Activated CD4-positive, alpha-beta T cell treated with anti-CD3 and anti-CD28 coated beads, Interleukin-2, amount 10 ng/mL, durations not matched to agents 7 days and 5 days (primary cell): ENCODE measurements at places on chromosomes 1 and 21. TPM values are rescaled to one million over a fixed set of nuclear protein-coding genes. Genes with fewer than 3 reads are reported as not detected.

DNA sequence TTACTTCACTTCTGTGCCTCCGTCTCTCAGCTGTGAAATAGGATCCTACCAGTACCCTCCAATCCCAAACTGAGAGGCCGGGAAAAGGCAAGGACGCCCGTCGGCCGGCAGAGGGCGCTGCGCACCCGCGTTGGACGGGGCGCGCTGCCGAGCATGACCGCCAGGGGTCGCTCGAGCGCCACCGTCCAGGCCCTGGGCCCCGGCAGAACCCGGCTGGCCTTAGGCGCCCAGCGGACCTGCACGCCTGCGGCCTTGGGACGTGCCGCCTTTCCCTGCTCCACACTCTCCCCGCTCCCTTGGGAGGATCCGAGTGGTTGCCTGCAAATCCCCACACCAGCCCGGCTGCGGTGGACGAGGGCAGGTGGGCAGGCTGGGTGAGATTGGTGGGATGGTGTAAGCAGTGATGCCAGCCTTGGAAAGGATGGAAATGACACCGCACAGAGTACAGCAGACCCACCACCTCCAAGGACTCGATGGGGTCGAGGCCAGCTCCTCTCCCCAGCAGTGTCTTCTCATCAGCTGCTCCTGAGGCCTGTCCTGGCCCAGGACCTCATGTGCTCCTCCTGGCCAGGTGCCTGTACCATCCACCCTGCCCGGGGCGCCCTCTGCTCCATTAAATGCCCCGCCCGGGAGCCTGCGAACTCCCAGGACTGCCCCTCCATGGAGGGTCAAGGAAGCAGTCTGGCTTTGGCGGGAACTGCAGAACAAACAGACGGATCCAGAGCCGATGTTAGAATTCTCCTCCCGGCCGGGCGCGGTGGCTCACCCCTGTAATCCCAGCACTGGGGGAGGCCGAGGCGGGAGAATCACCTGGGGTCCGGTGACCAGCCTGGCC lies 47.4 kb upstream of the LBR start:
- DNase-seq = peak; percentile 56

DNA sequence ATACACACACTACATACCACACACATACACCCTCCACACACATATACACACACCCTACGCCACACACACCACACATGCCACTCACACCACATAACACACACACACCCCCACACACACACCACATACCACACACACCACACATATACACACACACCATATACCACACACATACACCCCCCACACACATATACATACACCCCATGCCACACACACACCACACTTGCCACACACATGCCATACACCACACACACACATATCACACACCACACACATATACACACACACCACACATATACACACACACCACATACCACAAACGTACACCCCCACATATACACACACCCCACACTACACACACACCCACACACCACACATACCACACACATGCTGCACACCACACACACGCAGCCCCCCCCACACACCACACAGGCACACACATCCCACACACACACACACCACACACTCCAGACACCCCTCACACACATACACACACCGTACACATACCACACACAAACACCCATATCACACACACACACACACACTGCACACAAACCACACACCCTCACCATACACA lies 76.7 kb upstream of the TMPRSS2 start:
- no peak for DNase-seq

The KRTAP23-1 gene
- not detected for total RNA-seq

The CLDN8 gene
- not detected for total RNA-seq

- DNase-seq = peak; percentile 12
Observed at GRCh38 chr1:58324558-58324957, 222.0 kb downstream of the OMA1 start.

DNA sequence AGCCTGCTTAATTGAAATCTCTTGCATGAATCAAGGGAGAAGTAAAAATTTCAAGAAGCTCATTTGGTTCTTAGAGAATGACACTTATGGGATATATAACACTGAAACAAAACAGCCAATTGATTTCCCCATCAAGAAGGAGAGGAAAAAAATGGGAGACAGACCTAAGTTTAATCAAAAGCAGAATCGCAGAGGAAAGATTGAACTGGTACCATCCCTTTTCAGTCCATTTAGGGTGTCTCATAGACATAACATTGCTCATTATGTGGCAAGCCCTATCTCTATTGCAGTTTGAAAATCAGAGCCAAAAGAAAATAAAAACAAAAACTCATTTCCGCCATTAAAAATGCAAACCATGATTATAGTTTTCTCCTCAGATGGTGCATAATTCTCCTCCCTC lies 119.6 kb downstream of the AK5 start:
- no peak for DNase-seq

DNA sequence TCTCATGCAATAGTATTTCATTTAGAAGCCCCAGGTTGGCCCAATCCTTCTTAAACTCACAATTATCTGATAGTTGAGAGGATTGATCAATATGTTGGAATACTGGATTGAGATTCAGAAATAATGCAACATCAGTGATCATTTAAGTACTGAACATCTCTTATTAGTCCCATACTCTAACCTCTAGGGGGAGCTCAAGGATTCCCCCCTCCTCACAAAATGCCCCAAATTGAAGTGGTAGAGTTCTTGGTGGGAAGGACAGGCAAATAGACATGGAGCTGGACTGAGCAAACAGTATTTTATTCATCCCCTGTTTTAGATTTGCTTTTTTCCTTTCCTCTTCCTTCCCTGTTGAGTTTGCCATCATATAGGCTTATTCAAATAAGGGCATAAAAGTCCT lies 62.8 kb downstream of the NGF start:
- DNase-seq = no peak

- DNase-seq = no peak
Observed at GRCh38 chr21:26140164-26140579, 30.4 kb downstream of the APP start.

- DNase-seq = no peak
Observed at GRCh38 chr1:15023205-15023604, 130.3 kb upstream of the TMEM51 start.

- DNase-seq = no peak
Observed at GRCh38 chr1:5971471-5972197, 20.6 kb downstream of the NPHP4 start.

GRCh38 chr1:157407917-157408525 lies 144.3 kb downstream of the FCRL5 start:
- DNase-seq = no peak

DNA sequence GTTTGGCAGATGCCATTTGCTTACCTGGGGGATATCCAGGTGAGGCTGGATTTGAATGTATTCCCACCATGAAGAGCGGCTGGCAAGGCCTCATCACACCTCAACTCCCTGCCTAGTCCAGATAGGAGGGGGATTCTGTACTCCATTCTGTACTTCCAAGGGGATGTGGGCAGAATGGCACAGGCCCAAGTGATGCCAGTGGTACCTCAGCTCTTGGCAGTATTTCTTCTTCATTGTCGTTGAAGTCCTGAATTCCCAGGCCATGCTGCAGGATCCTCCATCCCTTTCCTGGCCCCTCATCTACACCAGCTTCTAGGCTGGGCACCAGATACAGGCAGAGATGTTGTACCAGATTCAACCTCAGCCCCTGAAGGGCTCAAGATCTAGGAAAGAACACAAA lies 47.9 kb downstream of the KLHDC7A start:
- DNase-seq = no peak

The OR2L5 gene
- not detected for total RNA-seq

The RASAL2 gene
- not detected for total RNA-seq

The KRTAP10-1 gene
- not detected for total RNA-seq

DNA sequence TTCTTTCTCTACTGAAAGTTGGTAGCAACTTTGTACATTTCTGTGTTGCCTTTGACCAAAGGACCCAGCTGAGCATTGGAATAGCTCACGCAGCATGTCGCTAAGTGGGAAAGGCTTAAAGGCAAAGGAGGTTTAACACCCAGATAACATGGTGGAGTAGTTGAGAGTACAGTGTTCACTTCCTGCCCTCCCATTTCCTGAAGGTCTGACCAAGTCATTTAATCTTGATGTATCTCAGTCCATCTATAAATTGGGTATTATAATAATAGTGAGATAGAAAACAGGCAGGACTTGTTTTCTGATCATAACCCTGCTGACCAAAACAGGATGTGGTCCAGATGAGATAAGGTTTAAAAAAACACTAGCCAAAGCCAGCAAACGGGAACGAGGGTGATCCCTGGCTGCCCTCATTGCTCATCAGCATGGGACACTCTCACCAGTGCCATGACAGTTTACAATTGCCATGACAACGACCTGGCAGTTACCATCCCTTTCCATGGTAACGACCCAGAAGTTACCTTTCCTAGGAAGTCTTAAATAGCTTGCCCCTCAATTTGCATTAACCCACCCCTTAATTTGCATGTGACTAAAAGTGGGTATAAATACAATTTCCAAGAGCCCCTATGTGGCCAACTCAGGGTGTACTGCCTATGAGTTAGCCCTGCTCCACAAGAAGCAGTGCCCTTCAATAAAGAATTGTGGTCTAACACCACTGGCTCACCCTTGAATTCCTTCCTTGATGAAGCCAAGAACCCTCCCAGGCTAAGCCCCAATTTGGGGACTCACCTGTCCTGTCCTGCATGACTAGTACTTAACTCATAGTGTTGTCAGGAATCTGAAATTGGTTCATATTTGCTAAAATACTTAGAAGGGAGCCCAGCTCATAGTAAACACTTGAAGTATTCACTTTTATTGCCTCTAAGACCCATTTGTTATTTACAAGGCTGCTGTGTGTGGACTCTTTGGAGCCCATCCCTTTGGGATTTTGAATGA lies 28.4 kb upstream of the FHAD1 start:
- no peak for DNase-seq

The MIB2 gene
- 40.0 TPM for total RNA-seq

The TMPRSS15 gene
- total RNA-seq = not detected

DNA sequence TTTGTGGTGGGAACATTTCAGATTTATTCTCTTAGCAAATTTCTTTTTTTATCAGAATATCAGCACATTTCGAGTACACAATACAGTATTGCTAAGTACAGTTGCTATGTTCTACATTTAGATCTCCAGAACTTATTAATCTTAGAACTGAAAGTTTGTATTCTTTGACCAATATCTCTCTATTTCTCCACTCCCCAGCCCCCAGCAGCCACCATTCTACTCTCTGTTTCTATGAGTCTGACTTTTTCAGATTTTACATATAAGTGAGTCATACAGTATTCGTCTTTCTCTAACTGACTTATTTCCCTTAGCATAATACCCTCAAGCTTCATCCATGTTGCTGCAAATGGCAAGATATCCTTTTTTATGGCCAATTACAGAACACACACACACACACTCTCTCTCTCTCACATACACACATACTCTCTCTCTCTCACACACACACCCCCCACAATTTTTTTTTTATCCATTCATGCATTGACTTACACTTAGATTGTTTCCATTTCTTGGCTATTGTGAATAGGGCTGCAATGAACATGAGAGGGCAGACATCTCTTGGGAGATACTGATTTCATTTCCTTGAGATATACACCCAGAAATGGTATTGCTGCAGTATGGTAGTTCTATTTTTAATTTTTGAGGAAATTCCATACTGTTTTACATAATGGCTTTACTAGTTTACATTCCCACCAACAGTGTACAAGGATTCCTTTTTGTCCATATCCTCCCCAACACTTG lies 15.7 kb downstream of the RPTN start:
- DNase-seq = no peak

GRCh38 chr1:5865774-5866173 lies 126.5 kb downstream of the NPHP4 start:
- DNase-seq = no peak

The RXRG gene
- total RNA-seq = not detected

The HRNR gene
- total RNA-seq = not detected

GRCh38 chr1:180922631-180923015 lies 9.9 kb downstream of the KIAA1614 start:
- no peak for DNase-seq

The SPATA17 gene
- total RNA-seq = not detected

- no peak for DNase-seq
Observed at GRCh38 chr1:238258510-238258909, 367.8 kb upstream of the ZP4 start.

- DNase-seq = no peak
Observed at GRCh38 chr1:154466921-154467417, 35.0 kb upstream of the TDRD10 start.

The MLLT11 gene
- total RNA-seq = 3.6 TPM

The ADAMTS1 gene
- total RNA-seq = 1.1 TPM

GRCh38 chr1:106278716-106279115 lies 777.8 kb upstream of the PRMT6 start:
- no peak for DNase-seq

- DNase-seq = no peak
Observed at GRCh38 chr1:66833112-66833511, 32.0 kb upstream of the INSL5 start.

- no peak for DNase-seq
Observed at GRCh38 chr1:179206812-179207211, 22.7 kb downstream of the ABL2 start.

- DNase-seq = no peak
Observed at GRCh38 chr1:214310777-214311690, 30.1 kb downstream of the SMYD2 start.

- DNase-seq = no peak
Observed at GRCh38 chr1:15212216-15212953, 34.6 kb upstream of the FHAD1 start.

GRCh38 chr21:38470755-38471154 lies 27.5 kb downstream of the ERG start:
- DNase-seq = no peak

DNA sequence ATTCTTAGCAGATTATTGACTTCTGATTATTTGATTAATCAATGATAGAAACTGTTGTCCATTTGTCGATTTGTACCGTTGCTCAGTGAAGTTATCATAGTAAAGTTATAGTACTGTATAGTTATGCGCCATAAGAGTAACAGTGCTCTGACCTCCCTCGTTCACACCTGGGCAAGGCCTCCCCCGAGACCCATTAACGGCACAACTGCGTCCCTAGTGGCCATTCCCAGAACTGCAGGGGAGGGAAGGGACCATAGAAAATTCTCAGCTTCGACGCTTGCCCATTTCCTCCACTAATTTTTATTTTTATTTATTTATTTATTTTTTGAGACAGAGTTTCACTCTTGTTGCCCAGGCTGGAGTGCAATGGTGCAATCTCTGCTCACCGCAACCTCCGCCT lies 334.4 kb downstream of the DSCAM start:
- no peak for DNase-seq

The DUSP12 gene
- total RNA-seq = 21.6 TPM

The PLEKHO1 gene
- 65.6 TPM for total RNA-seq

- no peak for DNase-seq
Observed at GRCh38 chr1:2284932-2285331, 56.8 kb downstream of the SKI start.

- DNase-seq = no peak
Observed at GRCh38 chr1:5164158-5164557, 509.7 kb downstream of the AJAP1 start.

GRCh38 chr1:83822208-83822607 lies 176.7 kb downstream of the TTLL7 start:
- DNase-seq = no peak

DNA sequence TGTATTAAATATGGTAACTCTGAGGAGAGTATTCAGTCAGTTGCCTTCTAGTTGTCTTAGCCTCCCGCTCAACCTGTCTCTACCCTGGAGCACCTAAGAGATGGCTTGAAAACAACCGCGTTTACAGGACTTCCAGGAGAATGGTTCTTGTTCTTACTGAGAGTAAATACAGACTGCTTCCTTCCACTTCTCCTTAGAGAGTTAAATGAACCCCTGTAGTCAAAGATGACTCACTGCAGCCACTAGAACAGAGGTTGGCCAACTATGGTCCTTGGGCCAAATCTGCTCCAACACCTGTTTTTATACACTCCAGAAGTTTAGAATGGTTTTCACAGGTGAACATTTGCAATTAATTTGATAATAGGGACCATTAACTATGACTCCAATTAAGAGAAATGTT lies 60.1 kb upstream of the ASB17 start:
- no peak for DNase-seq

The TMIGD3 gene
- total RNA-seq = not detected
